ENCODE measurements at places on chromosomes 3 and 15.

GRCh38 chr15:45588219-45588875, 1.2 kb downstream of the BLOC1S6 start:
- no peak for DNase-seq

- DNase-seq: peak; percentile 88
Measured at GRCh38 chr3:56783644-56784447, 17.9 kb downstream of the ARHGEF3 start.

- DNase-seq: no peak
Measured at GRCh38 chr3:168081171-168081771, 14.5 kb downstream of the GOLIM4 start.

GRCh38 chr15:28957606-28958498, 72.1 kb downstream of the APBA2 start:
- no peak for DNase-seq

DNA sequence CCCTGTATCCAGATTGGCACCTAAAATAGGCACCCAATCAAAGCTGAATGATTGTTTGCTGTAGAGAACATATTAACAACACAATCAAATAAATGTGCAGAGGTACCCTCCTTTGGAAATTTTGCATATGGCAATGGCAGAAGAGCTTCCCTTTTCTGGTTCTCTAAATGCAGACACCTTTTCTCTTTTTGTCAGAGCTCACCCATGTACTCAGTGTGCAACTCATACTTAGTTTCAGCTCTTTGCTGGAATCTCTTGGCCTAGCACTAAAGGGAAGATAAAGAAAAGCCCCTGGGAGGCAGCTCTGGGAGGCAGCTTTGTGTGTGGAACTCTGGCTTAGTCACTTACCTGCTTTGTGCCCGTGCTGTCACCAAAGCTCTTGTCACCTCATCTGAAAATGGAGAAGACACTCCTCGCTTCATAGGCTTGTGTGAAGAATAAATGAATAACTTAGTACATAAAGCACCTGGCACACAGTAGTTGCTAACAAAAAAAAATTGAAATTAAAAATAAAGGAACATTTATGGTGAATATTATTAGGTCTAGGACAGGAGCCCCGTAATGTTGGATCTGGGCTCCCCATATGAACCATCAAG, 28.8 kb downstream of the ST6GAL1 start:
- no peak for DNase-seq

DNA sequence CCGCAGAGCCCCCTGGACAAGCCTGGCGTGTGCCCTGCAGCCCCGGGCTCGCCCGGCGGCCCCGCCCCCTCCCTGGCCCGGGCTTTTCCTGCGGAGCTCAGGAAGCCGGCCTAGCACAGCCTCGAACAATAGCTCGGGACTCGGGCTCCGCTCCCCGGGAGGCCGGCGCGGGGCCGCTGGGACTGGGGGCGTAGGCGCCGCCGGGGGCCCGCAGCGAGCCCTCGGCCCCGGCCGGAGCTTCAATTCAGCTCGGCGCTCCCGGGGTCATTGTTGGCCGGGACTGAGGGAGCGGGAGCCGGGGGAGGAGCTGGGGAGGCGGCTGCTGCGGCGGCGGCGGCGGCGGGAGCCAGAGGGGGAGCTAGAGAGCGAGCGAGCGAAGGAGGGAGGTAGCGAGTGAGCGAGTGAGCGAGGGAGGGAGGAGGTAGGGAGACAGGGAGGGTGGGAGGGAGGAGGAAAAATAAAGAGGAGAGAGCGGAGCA, 41.0 kb upstream of the ROPN1 start:
- DNase-seq: peak; percentile 14

DNA sequence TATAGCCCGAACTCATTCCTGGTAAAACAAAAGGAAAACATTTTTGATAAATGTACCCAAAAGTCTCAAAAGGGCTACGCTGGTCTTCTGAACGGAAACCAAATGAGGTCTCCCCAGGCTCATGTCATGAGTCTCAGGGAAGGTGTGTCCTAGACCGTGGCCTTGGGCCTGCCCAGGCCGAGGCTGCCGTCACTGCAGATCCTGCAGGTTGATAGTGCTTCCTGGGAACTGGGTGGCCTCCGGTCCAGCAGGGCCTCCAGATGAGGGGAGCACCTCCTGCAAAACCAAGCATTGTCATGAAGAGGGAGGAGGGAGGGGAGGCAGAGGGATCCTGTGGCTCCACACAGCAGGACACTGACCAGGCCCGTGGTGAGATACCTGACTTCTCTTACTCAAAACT, 37.5 kb downstream of the ZXDC start:
- no peak for DNase-seq

- peak; percentile 24 for DNase-seq
Measured at GRCh38 chr3:111324151-111324550, 217.8 kb upstream of the CD96 start.

DNA sequence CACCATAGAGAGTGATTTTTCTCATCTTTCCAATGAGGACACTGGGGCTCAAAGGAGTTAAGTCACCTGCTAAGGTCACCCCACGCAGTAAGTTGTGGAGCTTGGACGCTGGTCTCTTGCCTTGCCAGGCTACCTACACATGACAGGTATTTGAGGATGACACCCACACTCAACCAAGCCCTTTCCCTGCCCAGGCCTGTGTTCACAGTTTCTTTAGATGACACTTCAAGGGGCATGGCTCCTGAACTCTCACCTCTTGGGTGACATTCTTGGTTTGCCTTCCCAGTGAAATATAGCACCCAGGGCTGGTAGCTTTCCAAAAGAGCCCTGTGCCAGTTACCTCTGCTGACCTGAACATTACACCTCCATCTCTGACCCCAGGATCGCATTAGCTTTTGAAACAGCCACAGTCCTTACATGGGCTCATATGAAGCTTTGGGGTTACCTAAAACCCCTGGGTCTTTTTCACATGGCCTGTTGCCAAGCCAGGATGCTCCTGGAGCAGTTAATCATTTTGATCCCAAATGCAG, 148.0 kb downstream of the RPLP1 start:
- DNase-seq: no peak

DNA sequence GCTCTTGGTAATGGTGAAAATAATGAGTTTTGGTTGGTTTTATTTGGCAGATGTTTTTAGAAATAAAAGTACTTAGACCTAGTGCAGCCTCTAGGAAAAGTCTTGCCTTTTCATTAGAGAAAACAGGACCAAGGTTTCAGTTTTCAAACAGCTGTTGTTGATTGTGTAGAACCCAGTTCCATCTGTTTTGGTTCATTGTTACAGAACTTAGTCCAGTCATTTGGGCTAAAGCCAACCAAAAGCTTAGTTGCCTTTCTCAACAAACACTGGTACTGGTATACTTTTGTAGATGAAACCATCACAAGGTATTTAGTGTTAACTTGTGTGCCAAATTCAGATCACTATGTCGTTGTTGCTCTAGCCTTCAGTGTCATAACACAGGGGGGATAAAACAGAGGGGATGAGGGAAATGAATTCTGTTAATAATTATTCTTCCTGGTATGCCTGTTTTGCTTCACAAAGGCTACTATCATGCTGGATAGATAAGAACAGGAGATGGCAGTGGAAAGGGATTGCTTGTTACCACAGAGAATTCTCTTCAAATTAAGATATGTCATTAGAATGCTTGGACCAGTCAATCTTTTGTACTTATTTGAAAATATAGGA, 12.6 kb upstream of the APH1B start:
- DNase-seq: no peak

DNA sequence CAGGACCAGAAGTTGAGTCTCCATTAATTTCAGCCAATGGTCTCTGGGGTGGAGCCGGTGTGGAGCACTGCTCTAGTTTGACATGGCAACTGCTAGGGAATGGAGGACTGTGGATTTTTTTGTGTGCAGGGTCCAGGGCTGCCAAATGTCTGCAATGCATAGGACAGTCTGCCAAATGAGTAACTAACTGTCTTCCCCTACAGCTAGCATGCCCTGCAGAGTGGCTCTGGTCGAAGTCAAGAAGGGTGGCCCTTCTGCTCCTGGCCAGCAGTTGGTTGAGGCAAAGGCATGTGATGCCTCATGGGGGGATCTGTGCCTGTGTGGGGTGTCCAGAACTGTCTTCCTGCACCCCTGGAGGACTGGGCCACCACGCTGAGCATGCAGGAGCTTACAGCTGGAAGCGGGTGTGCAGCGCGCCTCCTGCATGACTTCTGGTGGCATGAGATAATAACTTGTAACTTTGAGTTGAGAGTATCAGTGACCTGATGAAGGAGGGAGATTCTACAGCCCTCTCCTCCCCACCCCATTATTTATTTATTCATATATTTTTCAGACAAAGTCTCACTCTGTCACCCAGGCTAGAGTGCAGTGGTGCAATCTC, 4.6 kb downstream of the TPRA1 start:
- no peak for DNase-seq

DNA sequence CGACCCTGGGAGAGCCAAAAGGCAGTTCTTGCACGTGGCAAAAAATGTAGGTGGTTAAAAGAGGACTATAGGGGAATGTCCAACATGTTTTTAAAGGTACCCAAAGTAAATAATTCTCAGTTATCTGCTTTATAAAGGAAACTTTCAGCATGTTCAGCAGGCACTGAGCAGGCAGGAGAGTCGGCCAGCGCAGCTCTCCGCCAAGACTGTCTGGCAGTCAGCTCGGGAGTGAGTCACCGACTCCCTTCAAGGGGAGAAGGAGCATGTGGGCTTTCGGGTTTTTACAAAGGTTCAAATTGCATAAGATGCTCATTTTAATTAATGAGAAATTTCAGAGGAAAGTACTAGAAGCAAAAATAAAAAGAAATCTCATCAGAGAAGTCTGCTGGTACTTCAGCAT, 7.0 kb downstream of the GABRA5 start:
- DNase-seq: no peak

DNA sequence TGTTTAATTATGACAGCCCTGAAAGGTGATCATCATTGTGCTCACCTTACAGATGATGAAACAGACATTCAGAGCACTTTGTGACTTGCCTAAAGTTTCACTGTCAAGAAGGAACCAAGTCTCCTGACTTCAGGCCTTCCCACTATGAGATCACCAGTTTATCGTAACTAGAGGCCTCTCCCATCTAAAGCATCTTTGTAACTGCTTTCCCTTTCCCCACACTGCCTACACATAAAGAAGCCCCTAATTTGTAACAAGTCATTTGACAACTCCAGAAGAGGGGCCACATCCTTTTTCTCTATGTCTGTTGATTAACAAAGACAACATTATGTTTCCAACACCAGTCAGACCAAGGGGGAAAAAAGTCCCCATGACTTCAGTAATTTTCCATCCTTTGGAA, 1.1 kb downstream of the KLHL6 start:
- DNase-seq: peak; percentile 52

DNA sequence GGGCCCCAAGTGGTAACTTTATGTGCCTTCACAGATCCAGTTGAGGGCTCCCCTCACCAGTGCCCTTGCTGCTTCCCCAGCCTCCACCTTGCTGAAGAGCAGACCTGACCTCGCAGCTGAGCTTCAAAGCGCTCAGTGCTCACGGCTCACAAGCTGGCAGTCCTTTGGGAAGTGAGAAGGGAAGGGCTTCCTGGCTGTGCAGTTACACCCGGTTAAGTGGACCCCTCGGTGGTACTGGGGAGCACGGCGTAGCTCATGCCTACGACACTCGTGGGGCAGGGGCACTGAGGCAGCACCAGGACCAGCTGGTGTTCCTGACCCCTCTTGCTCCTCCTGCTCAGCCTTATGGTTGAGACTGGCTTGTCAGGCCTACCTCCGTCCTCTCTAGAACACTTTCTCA, 629.0 kb upstream of the TBL1XR1 start:
- DNase-seq: no peak

DNA sequence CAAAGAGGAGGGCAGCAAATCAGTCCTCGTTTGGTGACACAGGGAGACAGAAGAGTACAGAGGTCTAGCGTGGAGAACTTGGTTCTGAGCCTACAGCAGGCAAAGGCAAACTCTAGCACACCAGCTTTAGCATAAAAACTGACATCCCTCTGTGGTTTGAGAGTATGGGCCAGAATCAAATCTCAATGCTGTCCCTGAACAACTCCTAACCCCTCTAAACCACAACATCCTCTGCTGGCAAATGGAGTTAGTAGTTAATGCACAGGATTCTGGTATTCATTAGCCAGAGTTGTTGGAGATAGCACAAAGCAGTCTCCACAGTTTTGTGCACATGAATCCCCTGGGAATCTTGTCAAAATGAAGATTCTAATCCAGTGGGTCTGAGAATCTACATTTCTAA, 315.8 kb downstream of the NTRK3 start:
- no peak for DNase-seq
